ENCODE measurements at places on chromosomes 2 and 18.

DNA sequence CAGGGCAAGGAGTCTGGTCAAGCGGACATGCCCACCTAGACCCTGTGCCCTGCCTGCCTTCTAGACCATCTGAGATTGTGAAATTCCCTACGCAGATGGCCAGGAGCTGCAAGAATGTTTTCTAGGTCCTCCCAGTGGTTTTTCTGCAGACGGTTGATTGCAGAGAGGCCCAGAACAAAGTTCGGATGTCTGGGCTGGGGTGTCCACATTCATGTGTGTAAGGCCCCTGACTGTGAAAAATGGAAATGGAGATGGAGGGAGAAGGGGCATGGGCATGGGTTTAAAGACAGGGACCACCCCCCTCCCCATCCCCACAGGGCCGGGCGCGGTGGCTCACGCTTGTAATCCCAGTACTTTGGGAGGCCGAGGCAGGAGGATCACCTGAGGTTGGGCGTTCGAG, 11.8 kb downstream of the ARHGAP25 start:
- DNase-seq, result no peak

DNA sequence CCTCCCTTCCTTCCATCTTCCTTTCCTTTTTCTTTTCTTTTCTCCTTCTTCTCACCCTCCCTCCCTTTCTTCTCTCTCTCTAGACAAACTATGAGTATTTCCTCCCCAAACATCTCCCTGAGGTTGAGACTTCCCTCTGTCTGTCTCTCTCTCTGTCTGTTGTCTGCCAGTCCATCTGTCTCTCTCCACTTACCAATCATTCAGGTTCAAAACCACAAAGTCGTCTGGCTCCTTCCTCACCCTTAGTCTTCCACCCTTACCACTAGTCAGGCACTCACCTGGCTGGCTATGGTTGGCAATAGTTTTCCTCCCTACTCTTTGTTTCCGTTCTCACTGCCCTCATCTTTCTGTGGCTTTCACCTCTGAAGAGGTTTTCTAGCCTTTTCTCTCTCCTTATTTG, 12.9 kb downstream of the CCL20 start:
- no peak for DNase-seq

- DNase-seq, result no peak
Observed at GRCh38 chr2:28579606-28580005, 83.7 kb downstream of the PLB1 start.

DNA sequence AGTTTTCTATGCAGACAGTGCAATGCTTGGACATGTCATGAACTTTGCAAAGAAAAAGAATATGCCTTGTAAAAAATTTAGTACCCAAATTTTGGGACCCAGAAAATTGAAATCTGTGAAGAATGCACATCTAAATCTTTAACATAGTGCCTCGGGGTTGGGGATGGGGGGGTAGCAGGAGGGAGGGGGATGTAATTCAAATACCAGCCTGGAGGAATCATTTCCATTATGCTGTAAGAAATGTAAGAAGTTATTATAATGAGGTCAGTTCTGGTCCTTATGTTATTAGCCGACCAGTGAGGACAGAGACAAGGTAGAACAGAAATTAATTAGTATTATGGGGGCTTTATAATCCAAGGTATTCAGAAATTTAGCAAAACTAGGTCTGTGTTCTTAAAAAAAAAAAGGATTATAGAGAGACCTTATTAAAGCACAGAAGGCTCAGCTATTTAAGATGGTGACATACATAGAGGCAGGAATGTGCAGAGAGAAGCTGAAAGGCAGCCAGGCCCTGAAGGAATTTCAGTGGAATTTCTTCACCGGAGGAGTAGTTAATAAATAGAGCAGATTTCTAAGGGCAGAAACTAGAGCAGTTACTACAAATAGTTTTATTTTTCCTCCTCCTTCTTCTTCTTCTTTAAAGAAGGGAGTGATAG, 89.0 kb upstream of the RBMS1 start:
- no peak for DNase-seq

DNA sequence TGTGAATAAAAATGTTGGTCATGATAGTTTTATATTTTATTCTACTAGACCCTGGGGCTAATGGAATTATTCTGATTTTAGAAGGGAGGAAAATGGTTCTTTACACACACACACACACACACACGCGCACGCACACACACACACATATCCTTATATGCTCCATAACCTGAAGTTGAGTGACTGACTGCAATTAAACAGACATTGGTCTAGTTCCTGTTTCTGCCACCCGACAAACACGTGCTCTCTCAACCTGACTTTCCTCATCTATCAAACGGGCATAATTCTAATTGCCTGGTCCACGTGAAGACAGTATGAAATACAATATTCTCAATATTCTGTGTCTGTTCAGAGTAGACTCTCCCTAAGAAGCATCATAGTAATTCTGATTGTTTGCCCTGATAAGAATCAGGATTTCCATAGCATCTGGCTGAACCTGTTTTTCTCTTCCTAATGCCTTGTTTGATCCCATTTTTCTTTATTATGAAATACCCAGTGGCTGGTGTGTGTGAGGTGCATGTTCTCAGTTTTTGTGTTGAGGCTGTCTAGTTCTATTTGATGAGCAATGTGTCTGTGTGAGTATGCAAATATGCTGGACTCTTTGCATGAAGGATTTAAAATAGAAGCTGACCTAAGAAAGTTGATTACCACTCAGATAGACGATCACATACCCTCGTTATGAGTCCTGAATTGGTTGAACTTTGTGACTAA, 51.0 kb downstream of the SETBP1 start:
- DNase-seq, result no peak

GRCh38 chr2:222290736-222291484, 7.9 kb downstream of the PAX3 start:
- no peak for DNase-seq

GRCh38 chr2:178550352-178550751, 70.1 kb downstream of the PLEKHA3 start:
- no peak for DNase-seq

- DNase-seq, result no peak
Observed at GRCh38 chr2:236417150-236417549, 152.5 kb upstream of the ACKR3 start.

- DNase-seq, result no peak
Observed at GRCh38 chr2:39571111-39571731, 94.5 kb upstream of the TMEM178A start.

DNA sequence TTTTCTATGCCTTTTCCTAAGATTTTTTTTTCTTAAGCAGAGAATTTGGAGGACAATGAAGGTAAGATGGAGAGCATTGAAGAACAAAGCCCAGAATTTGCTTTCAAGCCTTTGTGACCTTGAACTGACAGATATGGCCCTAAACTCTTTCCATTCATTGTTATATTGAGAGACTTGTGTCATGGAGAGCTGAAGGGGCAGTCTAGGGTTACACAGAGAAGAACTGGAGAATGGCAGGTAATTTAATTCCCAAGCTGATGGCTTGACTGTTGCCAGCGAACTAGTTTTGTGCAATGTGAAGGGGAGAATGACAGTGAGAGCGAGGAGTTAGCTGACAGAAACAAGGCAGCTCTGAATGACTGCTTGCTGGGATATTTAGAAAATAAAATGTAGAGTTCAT, 1344.2 kb downstream of the LRP1B start:
- DNase-seq, result no peak

- DNase-seq, result no peak
Observed at GRCh38 chr2:15673919-15674636, 82.4 kb downstream of the DDX1 start.

- DNase-seq, result no peak
Observed at GRCh38 chr18:46406539-46406932, 250.5 kb downstream of the LOXHD1 start.
